K562 (cell line): ENCODE measurements at places on chromosomes 11 and 22.

DNA sequence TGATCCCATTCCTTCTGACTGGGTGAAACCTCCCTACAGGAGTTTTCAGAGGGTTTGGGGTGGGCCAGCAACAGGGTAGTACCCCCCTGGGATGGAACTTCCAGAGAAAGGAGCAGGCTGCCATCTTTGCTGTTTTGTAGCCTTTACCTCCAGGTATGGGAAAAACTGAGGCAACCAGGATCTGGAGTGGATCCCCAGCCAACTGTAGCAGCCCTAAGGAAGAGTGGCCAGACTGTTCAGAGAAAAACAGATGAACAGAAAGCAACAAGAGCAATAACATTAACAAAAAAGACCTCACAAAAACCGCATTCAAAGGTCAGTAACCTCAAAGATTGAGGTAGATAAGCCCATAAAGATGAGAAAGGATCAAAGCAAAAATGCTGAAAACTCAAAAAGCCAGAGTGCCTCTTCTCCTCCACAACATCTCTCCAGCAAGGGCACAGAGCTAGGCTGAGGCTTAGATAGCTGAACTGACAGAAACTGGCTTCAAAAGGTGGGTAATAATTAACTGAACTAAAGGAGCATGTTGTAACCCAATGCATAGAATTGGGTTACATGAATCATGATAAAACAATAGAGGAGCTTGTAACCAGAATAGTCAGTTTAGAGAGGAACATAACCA is 1288.6 kb upstream of the CNTN5 start:
- no peak for DNase-seq
- no peaks in the 10 kb centered on the region for H3K36me3 ChIP-seq
- no peak overlapping the region for H3K27ac ChIP-seq

- no peak overlapping the region for H3K4me3 ChIP-seq
- H3K27me3 ChIP-seq, result no peaks in the 10 kb centered on the region
- no peaks in the 10 kb centered on the region for H3K36me3 ChIP-seq
- no peak overlapping the region for H3K27ac ChIP-seq
These were observed 168.2 kb upstream of the CADM1 start for GRCh38 chr11:115672412-115672811.

DNA sequence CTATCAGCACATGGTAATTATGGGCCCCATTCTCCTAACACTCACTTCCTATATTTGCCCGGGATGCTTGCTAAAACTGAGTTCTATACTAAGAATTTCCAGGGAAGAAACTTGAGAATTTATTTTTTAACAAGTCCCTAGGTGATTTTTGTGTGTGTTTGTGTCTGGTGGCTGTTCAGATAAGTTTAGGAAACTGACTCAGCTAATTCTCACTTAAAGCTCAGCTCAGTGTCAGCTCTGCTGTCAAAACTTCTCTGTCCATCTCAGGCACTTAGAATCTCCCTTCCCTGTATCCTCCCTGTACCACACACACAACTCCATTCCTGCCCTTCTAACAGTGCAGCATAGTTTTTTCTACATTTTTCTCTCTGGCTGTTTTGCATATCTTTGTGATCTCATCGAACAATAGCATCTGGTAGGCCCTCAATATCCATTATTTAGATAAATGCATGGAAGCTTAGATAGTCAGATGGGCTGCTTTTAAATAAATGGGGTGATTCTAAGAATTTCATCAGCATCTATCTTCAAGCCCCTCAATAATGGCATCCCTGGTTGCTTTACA is 69.3 kb downstream of the PIWIL4 start:
- no peak for DNase-seq
- no peaks in the 10 kb centered on the region for H3K36me3 ChIP-seq
- H3K4me1 ChIP-seq, result peaks cover 34% of the 10 kb centered on the region
- no peaks in the 10 kb centered on the region for H3K27me3 ChIP-seq

GRCh38 chr22:48872271-48873190 is 955.1 kb downstream of the BRD1 start:
- H3K27ac ChIP-seq, result no peak overlapping the region
- H3K4me1 ChIP-seq, result no peaks in the 10 kb centered on the region
- no peaks in the 10 kb centered on the region for H3K27me3 ChIP-seq
- no peaks in the 10 kb centered on the region for H3K36me3 ChIP-seq

DNA sequence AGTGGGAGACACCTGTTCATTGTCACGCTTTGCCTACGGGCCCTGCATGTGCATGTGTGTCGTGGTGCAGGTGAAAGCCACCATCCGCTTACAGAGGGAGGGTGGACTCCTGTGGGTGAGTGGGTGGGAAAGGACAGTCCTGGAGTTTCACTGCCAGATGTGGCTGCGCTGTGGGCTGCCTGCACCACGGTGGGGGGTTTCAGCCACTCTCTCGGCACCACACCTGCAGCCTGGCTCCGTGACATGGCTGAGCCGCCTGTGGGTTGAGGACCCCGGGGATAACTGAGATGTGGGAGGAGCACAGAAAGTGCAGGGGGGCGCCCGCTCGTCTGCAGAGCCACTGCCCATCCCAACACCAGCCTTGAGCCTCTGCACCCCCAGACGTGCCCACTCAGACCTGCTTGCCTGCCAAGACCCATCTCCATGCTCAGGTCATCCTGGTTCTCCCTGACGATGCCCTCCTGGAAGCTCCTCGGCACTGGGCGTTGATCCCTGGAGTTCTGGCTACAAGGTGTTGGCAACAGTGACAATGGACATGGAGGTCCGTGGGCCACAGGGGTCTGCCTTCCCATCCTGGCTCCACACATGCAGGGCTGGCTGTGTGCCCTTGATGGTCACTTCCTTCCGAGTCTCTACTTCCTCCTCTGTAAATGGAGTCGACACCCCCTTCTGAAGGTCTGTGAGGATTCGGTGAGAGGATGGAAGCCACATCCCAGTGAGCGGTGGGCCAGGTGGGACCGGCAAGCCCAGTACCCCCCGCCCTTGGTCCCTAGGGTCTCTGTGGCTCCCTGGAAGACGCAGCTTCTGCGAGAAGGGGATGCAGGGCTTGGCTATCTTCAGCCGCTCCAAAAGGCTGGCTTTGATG is 1007.0 kb downstream of the BRD1 start:
- DNase-seq, result no peak
- no peaks in the 10 kb centered on the region for H3K36me3 ChIP-seq
- H3K27me3 ChIP-seq, result no peaks in the 10 kb centered on the region
- no peak overlapping the region for H3K27ac ChIP-seq
- H3K4me3 ChIP-seq, result no peak overlapping the region
- H3K4me1 ChIP-seq, result no peaks in the 10 kb centered on the region

DNA sequence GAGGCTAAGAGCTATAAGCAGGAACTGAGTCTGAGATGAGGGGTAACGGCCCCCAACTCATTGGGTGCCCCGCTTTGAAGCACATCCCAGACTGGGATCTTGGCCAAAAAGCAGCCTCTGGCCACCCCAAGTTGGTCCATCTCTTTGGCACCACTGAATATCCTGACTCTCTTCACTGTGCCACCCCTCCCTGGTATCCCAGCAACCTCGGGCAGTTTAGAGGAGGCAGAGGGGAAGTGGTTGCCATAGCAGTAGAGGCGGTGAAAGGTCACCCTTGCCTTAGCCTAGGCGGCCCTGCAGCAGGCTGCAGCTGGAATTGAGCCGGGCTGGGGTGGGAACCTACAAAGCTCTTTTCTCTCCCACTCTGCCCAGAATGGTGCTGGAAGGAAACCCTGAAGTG is 1.1 kb downstream of the PELI3 start:
- no peak overlapping the region for H3K27ac ChIP-seq
- H3K4me1 ChIP-seq, result peaks cover 24% of the 10 kb centered on the region
- peaks cover 3% of the 10 kb centered on the region; the same call in 1 of the 3 replicates for H3K36me3 ChIP-seq
- peak overlapping the region; percentile 56; the same call in 1 of the 2 replicates for H3K4me3 ChIP-seq
- H3K27me3 ChIP-seq, result no peaks in the 10 kb centered on the region
- no peak for DNase-seq

DNA sequence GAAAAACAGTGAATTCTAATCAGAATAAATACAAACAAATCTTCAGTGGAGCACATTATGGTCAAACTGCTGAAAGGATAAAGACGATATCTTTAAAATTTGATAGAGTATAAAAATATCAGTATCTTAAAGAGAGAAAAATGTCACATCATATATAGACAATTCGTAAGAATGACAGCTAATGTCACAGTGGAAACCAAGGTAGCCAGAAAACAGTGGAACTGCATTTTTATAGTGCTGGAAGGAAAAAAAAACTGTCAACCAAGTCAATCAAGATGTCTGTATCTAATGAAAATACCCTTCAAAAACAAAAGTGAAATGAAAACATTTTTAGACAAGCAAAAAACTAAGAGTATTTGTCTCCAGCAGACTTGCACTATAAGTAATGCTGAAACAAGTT is 73.4 kb upstream of the HMGXB4 start:
- H3K4me3 ChIP-seq, result no peak overlapping the region
- H3K4me1 ChIP-seq, result no peaks in the 10 kb centered on the region
- DNase-seq, result no peak
- H3K36me3 ChIP-seq, result peaks cover 15% of the 10 kb centered on the region; the same call in 2 of the 3 replicates
- H3K27ac ChIP-seq, result no peak overlapping the region
- H3K27me3 ChIP-seq, result no peaks in the 10 kb centered on the region

- no peaks in the 10 kb centered on the region for H3K36me3 ChIP-seq
- H3K27me3 ChIP-seq, result no peaks in the 10 kb centered on the region
- no peak overlapping the region for H3K27ac ChIP-seq
- H3K4me1 ChIP-seq, result no peaks in the 10 kb centered on the region
- H3K4me3 ChIP-seq, result no peak overlapping the region
These were observed 22.0 kb downstream of the FAT3 start for GRCh38 chr11:92246630-92247029.

DNA sequence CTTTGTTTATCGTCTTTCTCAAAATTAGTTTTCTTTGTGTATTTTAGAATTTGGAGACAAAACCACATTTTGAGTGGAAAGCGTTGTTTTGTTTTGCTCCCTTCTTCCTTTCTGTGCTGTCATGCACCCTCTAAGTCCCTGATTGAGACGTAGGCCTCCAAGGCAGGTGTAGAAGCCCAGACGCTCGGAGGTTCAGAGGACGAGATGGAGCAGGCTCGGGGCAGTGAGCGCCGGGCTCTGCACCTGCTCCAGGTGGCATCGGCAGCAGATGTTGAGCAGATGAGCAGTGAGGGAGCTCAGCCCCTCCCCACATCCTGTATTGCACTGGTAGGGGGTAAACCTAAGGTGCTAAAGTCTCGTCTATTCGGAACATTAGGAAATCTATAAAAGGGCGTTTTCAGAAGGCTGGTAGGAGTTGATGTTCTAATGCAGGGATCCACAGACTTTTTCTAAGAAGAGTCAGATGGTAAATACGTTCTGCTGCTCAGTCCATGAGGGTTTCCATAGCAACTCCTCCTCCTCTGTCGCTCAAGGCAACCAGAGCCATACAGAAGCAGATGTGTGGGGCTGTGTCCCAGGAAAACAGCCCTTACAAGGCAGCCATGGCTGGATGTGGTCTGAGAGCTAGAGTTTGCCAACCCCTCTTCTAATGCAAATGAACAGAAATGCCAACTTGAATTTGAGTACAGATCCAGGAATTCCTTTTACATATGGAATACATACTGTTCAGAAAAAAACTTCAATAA is 724.2 kb downstream of the BRD1 start:
- peaks cover 2% of the 10 kb centered on the region; the same call in 1 of the 3 replicates for H3K27me3 ChIP-seq
- H3K4me3 ChIP-seq, result no peak overlapping the region

GRCh38 chr11:61550665-61551227 is 30.1 kb downstream of the SYT7 start:
- DNase-seq, result no peak
- H3K36me3 ChIP-seq, result no peaks in the 10 kb centered on the region
- H3K27me3 ChIP-seq, result peaks cover 12% of the 10 kb centered on the region; the same call in 2 of the 3 replicates
- no peak overlapping the region for H3K27ac ChIP-seq
- no peak overlapping the region for H3K4me3 ChIP-seq

DNA sequence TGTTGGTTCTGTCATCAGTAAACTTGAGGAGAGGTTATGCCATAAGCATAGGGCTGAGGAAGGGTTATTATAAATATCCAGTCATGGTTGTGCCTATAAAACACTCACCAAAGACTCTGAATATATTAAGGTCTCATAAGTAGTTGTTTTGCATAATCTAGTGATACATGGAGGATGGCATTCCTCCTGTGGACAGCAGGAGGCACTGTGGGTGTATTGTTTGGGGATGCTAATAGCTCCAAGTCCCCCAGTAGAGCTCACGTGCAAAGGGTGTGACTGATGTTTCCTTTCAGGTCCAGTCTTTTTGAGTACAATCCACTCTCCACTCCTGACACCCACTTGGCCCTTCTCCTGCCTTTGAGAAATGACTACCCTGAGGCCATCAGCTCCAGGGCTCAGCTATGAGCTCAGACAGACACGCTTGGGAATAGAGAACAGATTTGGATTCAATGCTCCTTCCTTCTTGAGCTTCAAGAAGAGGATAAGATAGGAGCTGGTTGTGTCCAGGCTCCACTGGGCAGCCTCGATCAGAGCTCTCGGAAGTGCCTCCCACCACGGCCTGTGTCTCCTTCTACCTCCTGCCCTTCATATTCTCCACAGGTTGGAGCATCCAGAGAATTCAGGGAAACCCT is 85.2 kb upstream of the IGLL5 start:
- DNase-seq, result peak; percentile 94
- H3K4me3 ChIP-seq, result no peak overlapping the region
- no peak overlapping the region for H3K27ac ChIP-seq
- H3K27me3 ChIP-seq, result peaks cover 37% of the 10 kb centered on the region; the same call in 1 of the 2 replicates

GRCh38 chr11:16605389-16605893 is 133.0 kb upstream of the C11orf58 start:
- peak overlapping the region; percentile 71 for H3K4me3 ChIP-seq
- no peaks in the 10 kb centered on the region for H3K27me3 ChIP-seq
- H3K27ac ChIP-seq, result peak overlapping the region; percentile 90
- H3K4me1 ChIP-seq, result peaks cover 16% of the 10 kb centered on the region; the same call in 2 of the 3 replicates
- H3K36me3 ChIP-seq, result no peaks in the 10 kb centered on the region
- DNase-seq, result peak; percentile 50

- H3K4me1 ChIP-seq, result peaks cover 5% of the 10 kb centered on the region
- H3K4me3 ChIP-seq, result no peak overlapping the region
- no peak for DNase-seq
- H3K27ac ChIP-seq, result no peak overlapping the region
- peaks cover 5% of the 10 kb centered on the region; the same call in 1 of the 3 replicates for H3K27me3 ChIP-seq
These were observed 329.7 kb downstream of the CTTN start for GRCh38 chr11:70727899-70728620.

- no peaks in the 10 kb centered on the region for H3K4me1 ChIP-seq
- H3K4me3 ChIP-seq, result no peak overlapping the region
- DNase-seq, result no peak
- peaks cover 46% of the 10 kb centered on the region for H3K27me3 ChIP-seq
These were observed 48.4 kb upstream of the POLD3 start for GRCh38 chr11:74543991-74544390.

- H3K27me3 ChIP-seq, result no peaks in the 10 kb centered on the region
- peaks cover 62% of the 10 kb centered on the region for H3K36me3 ChIP-seq
- DNase-seq, result no peak
- H3K4me3 ChIP-seq, result no peak overlapping the region
These were observed 4.4 kb downstream of the RPS19BP1 start for GRCh38 chr22:39528080-39528661.
